ENCODE measurements at places on chromosomes 12 and 14.

DNA sequence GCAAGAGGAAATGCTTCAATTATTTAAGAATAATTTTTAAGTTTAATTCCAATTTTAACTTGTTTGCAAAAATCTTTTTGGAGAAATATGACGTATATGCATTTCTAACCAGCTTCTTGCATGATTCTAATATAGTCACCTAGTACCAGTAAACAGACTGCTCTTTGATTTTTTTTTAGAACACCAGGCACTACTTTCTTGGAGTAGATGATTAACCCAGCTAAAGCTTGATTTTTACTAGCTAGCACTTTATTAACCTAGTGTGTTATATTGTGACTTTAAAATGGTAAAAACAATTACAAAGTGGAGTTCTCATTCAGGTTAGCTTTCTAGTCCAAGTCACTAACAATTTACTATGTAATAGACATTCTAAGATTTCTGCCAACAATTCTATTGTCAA lies 32.6 kb upstream of the FGD4 start:
- peak; percentile 19 for DNase-seq

- DNase-seq: no peak
Observed at GRCh38 chr12:79690142-79690637, 574 bp downstream of the PAWR start.

GRCh38 chr12:70002097-70002911 lies 177.3 kb downstream of the MYRFL start:
- no peak for DNase-seq

GRCh38 chr12:104682790-104683279 lies 226.1 kb downstream of the CHST11 start:
- no peak for DNase-seq

GRCh38 chr12:93968536-93969285 lies 179.7 kb upstream of the PLXNC1 start:
- DNase-seq: no peak

DNA sequence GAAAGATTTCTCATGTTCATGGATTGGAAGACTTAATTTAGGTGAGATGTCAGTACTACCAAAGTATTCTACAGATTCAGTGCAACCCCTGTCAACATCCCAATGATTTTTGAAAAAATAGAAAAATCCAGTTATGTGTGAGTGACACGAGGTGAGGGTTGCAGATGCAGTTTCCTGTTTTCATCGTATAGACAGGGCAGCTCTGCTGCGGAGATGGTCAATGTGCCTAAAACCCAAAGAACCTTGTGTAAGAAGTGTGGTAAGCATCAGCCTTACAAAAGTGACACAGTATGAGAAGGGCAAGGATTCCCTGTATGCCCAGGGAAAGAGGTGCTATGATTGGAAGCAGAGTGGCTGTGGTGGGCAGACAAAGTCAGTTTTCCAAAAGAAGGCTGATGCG lies 94.4 kb downstream of the SCAF11 start:
- DNase-seq: no peak

DNA sequence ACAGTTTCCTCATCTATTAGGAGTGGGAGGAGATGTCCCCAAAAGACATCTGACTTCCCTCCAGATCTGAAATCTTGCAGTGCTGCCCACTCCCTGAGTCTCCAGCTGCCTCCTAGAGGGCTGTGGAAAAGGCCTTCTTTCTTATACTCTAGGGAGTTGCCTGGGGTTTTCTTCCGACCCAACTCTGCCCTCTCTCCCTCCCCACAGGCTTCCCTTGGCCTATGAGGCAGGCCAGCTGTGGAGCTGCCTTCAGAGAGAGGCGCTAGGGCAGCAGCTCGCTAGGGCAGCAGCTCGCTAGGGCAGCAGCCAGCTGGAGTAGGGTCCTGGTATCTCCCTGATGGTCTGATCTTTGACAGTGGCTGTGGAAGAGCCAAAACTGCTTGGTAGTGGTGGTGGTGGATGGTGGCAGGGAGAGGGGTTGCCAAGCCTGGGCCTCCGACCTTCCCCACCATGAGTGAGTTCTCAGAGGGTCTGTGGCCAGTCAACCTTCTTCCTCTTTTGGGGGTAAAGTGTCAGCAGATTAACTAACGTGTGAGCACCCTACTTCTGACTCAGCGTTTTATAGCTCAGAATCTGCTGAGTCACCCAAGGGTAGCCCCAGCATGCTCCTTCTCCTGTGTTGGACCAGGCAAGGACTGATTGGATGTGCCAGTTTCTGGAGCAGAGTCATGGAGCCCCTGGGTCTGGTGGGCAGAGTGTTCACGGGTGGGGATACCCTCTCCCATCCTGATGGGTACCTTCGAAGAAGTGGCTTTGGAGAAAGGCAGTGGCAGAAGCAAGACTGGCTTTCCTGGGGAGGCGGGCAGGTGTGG lies 2.3 kb downstream of the SLC48A1 start:
- peak; percentile 35 for DNase-seq

DNA sequence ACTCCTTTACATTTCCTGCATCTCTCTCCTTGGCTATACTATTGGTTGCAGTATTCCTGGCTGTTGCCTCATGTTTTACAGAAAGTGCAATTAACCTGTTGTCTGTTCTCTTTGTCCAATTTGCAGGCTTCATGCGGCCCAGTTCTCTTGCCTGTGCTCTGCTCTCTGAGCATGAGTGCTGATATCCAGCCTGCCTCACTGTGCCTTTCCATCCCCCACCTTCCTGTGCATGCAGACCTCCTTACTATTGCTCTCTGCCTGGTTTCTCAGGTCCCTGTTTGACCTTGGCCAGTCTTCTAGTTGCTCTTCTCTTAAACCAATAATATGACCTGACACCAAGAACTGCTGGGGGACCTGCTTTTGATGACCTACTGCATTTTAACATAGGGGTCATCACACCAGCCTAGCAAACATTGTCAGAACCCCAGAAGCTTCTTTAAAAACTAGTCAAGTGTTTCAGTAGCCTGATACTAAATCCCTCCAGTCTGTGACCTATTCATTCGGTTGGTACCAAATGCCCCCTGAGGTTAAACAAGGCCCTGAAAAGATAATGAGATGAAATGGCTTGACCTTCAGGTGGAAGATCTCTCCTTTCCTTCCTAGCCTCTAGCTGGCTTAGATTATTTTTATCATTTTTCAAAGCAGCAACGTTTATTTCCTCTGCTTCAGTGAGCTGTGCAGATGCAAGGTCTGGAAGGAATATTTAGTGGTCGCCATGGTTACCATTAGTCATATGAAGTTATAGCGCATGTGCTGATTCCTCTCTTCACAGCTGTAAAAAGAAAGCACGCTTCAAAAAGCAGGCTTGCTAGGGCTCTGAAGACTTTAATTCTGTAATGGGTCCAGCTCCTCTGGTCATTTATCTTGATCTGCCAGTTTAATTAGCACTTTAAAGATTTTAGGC lies 216.5 kb downstream of the PHLDA1 start:
- peak; percentile 97 for DNase-seq

GRCh38 chr14:104660597-104660996 lies 28.8 kb upstream of the INF2 start:
- DNase-seq: no peak

- DNase-seq: no peak
Observed at GRCh38 chr14:54322701-54323337, 74.0 kb upstream of the CDKN3 start.

- DNase-seq: no peak
Observed at GRCh38 chr14:93481758-93482157, 51.0 kb downstream of the UNC79 start.

DNA sequence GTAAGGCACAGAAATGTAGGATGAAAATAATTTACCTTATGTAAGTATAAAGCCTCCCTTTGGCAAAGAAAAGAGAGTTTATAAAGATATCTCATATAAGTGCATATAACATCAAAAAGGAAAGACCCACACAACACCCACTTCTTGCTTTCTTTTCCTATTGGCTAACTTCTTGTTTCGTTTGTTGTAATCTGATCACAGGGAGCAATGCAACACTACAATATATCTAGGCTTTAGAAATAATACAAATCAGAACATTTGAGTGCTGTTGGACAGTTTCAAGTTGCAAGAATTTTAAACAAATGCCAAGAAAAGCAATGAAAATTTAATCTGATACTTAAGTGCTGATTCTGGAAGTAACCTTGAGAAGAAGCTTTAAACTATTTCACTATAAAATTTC lies 1.3 kb downstream of the FGD6 start:
- DNase-seq: peak; percentile 44

GRCh38 chr14:28381656-28382055 lies 384.9 kb upstream of the FOXG1 start:
- no peak for DNase-seq

- no peak for DNase-seq
Observed at GRCh38 chr12:43407816-43408645, 144.0 kb downstream of the ADAMTS20 start.

GRCh38 chr12:30323008-30323407 lies 372.7 kb downstream of the IPO8 start:
- DNase-seq: no peak

DNA sequence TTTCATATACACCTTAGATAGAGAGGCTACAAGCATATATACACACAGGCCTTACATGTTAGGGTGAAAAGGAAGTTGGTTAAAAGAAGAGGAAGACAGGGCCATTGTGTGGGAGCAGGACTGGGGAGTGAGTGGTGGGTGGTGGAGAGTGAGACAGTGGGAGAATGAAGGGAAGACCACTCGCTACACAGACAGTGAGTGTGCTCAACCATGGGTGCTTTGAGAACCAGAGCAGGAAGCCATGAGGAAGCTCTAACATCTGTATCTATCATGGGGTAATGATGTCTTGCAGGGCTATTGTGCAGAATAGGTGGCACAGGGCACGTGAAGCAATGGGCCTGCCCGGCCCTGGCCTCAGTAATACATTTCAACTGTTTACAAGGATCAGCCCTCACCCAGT lies 11.4 kb upstream of the KRT74 start:
- DNase-seq: no peak

GRCh38 chr14:89158701-89159100 lies 258.3 kb downstream of the FOXN3 start:
- DNase-seq: no peak

DNA sequence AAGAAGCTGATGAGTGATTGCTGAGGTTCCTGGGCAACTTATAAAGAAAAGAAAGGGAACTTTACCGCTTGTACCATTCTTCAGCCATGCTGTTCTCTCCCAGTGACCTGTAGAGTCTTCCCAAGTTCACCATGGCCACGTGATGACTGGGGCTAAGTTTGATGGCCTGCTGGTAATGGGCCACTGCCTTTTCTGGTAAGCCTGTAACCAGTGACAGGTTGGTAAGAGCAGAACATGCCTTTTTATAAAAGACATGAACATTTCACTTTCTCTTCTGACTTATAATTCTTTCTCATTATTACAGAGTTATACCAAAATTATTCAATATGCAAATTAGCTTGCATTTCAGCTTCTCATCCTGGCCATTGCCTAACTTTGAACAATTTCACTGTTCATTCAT lies 20.9 kb upstream of the OVCH1 start:
- no peak for DNase-seq

DNA sequence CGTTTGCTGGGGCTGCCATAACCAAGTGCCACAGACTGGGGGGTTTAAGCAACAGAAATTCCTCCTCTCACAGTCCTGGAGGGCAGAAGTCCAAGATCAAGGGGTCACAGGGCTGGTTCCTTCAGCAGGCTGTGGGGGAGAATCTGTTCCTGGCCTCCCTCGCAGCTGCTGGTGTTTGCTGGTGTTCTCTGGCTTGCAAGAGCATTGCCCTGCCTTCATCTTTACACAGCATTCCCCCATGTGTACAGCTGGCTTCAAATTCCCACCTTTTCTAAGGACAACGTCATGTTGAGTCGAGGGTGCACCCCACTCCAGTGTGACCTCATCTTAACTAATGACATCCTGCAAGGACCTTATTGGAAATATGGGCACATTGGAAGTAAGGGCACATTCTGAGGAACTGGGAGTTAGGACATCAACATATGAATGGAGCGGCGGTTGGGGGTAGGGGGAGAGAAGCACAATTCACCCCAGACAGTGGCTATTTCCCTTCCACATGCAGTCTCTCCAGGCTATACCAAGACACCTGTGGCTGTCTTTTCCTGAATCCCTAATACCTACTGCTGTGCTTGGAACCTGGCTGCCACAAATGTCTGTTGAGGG lies 123.6 kb downstream of the FOXN3 start:
- DNase-seq: no peak

DNA sequence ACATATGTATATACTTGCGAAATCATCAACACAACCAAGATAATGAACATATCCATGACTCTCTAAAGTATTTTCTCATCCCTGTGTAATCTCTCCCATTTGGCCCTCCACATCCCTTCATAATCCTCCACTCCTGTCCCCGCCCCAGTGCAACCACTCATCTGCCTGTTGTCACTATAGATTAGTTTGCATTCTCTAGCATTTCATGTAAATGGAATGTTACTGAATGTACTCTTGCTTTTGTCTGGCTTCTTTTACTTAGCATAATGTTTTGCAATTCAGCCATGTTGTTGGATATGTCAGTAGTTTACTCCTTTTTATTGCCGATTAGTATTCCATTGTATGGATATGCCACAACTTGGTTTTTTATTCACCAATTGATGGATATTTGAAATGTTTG lies 99.1 kb downstream of the BICD1 start:
- DNase-seq: no peak

DNA sequence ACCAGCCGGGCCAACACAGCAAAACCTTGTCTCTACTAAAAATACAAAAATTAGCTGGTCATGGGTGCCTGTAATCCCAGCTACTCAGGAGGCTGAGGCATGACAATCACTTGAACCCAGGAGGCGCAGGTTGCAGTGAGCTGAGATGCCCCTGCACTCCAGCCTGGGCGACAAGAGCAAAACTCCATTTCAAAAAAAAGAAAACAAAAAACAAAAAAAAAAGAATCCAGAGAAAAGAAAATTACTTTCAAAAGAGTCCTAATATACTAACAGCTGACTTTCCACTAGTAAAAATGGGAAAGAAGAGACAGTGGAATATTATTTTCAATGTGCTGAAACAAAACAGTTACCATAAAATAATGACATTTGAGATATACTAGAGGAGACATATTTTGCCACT lies 8.3 kb upstream of the INSM2 start:
- no peak for DNase-seq

DNA sequence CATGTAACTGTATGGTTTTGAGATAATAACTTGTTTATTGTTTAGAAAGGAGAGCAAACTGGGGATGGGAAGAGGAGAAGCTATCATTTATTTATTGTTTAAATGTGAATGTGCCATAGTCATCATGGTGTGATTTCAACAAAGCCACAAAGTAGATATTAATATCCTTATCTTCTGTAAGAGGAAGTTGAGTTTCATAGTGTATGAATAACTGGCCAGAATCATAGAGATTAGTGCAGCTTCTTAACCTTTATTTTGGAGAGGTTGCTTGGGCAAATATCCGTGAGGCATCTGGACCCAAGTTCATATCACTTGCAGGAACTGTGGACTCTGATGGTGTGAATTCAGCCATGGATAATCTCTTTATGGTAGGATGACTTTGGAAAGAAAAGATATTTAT lies 26.8 kb upstream of the LYZ start:
- no peak for DNase-seq

DNA sequence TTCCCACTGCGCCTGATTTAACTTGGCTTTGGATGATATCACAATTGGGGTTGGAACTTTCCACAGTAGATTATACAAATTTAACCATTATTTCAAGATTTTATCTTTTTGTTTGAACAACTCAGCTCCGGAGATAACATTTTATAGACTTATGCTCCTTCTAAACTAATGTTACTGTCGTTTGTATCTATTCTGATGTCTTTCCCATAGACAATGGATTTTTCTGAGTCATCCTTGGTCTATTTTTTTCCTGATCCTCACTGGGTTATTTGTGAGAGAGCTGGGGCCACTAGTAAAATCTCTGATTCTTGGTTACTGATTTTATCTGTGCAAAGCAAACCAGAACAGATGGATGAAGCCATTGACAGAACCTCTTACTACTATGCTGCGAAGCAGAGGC lies 175.1 kb downstream of the SLC38A4 start:
- DNase-seq: no peak

GRCh38 chr14:40394634-40395340 lies 962.6 kb upstream of the FBXO33 start:
- DNase-seq: peak; percentile 14
